ENCODE measurements at places on chromosomes 4 and X. TPM values are rescaled to one million over a fixed set of nuclear protein-coding genes. Genes with fewer than 3 reads are reported as not detected.

DNA sequence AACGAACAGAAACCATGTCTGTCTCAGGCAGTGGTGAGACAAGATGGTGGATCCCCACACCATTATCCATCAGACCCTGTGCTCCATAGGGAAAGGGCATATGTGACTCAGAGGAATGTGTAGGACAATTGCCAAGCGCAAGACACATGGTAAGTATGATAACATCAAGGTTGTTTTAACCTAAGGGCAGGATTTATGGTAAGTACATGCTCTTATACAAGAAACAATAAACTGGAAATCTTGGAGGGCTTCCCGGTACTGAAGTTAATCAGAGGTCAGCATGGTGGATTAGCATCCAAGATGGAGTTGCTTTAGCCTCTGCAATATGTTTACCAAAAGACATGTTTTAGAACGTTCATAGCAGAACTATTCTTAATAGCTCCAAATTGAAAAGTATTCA lies 355.0 kb downstream of the PPP1R2C start:
- H3K27ac ChIP-seq, result no peak overlapping the region
- no peak overlapping the region for H3K4me3 ChIP-seq
- no peaks in the 10 kb centered on the region for H3K36me3 ChIP-seq
- H3K4me1 ChIP-seq, result no peaks in the 10 kb centered on the region

GRCh38 chrX:111382277-111382676 lies 29.7 kb downstream of the DCX start:
- no peak overlapping the region for H3K4me3 ChIP-seq
- no peaks in the 10 kb centered on the region for H3K36me3 ChIP-seq
- no peaks in the 10 kb centered on the region for H3K27me3 ChIP-seq
- DNase-seq, result no peak
- no peaks in the 10 kb centered on the region for H3K4me1 ChIP-seq
- no peak overlapping the region for H3K27ac ChIP-seq

Gene FAM184B
- polyA plus RNA-seq, result 0.03 TPM

DNA sequence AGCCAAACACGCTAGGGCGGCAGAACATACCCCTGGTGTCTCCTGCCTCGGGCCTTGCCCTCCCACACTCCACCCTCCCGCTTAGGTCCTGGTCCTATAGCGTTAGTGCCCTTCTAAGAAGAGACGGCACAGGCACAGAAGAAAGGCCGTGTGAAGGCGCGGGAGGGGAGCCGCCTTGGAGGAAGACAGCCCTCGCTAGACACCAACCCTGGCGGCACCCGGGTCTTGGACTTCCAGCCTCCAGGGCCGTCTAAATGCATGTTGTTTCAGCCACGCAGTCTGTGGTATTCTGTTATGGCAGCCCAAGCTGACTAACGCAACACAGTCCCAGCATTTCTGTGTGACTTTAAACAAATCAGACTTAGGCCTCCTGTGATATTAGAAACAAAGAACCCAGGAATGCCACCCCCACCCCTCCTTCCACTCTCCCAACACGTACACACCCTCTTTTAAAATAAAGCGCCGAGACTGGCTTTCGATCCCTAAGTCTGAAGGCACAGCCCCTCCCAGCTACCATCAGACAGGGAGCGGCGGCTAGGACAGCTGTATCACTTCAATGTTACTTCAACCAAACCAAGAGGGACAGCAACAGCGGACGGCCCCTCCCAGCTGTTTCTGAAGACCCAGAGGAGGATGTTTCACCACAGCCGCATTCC lies 128.0 kb downstream of the AFAP1 start:
- H3K27ac ChIP-seq, result peak overlapping the region; percentile 61
- peaks cover 9% of the 10 kb centered on the region for H3K36me3 ChIP-seq
- peaks cover 24% of the 10 kb centered on the region for H3K4me1 ChIP-seq
- H3K4me3 ChIP-seq, result no peak overlapping the region

Gene KCND1
- 2.3 TPM for polyA plus RNA-seq
